M059J (cell line): ENCODE measurements at places on chromosomes 5 and 9. TPM values are rescaled to one million over a fixed set of nuclear protein-coding genes. Genes with fewer than 3 reads are reported as not detected.

Gene C9orf153
- total RNA-seq: not detected in 2 replicates

Gene LCN9
- total RNA-seq: not detected in 2 replicates

Gene ALDH1A1
- 0.07 and 0.71 TPM in 2 replicates for total RNA-seq

Gene MARVELD2
- total RNA-seq: 4.1 and 5.7 TPM in 2 replicates

GRCh38 chr5:15529821-15530220 is 29.8 kb downstream of the FBXL7 start:
- DNase-seq: no peak

GRCh38 chr5:90940227-90940995 is 381.8 kb downstream of the ADGRV1 start:
- peak; percentile 66 for DNase-seq

GRCh38 chr9:12880406-12881015 is 105.7 kb downstream of the LURAP1L start:
- DNase-seq: no peak
